NCI-H510A treated with DMSO at 0.1 percent for 48 hours (cell line): ENCODE measurements at places on chromosomes 7 and 10.

- DNase-seq: no peak
These were observed 116.4 kb upstream of the ASAH2 start for GRCh38 chr10:50367732-50368131.

- no peak for DNase-seq
These were observed 150.5 kb downstream of the CYP26A1 start for GRCh38 chr10:93224005-93224779.

GRCh38 chr7:102264367-102264891, 22.2 kb upstream of the SH2B2 start:
- DNase-seq: no peak

DNA sequence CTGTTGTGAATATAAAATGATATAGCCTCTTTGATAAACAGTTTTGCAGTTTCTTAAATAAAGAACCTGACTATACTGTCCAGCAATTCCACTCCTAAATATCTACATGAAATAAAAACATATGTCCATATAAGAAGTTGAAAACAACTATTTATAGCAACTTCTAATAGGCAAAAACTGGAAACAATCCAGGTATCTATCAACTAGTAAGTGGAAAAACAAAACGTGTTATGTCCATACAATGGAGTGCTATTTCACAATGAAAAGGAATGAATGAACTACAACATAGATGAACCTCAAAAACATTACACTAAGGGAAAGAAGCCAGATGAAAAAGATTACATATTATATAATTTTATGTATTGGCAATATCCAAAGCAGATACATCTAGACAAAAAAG, 268.9 kb downstream of the CSTF2T start:
- no peak for DNase-seq

- DNase-seq: peak; percentile 57
These were observed 1.4 kb upstream of the THSD7A start for GRCh38 chr7:11833431-11833830.

DNA sequence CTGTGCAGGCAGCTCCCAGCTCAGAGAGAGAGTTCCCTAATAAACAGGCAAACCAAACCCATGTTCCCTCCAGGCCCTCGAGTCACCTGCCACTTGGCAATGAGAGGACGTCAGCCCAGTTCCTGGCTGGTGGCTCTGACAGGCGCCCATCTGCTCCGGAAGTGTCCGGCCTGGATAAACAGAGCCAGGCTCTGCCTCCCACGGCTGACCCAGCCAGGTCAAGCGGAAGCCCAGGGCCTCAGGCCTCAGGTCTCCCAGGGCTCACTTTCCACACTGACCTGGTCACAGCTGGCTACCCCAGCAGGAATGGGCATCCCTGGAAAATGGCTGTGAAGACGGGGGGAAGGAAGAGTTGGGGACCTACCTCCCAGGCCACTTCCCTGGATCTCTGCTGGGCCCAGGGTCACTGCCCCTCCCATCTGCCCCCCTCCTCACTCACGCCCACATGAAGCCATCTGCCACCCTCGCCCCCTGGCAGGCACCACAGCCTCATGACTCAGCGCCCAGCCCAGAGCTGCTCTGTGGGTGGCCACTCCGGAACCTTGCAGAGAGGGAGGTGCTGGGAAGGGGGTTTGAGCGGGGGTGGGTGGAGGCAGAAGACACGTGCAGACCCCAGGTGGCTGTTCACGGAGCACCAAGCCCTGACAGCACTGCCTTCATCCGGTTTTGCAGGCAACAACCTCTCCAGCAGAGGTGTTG, 37.4 kb upstream of the DUSP5 start:
- DNase-seq: no peak

- no peak for DNase-seq
These were observed 33.4 kb upstream of the NUB1 start for GRCh38 chr7:151308256-151308655.

DNA sequence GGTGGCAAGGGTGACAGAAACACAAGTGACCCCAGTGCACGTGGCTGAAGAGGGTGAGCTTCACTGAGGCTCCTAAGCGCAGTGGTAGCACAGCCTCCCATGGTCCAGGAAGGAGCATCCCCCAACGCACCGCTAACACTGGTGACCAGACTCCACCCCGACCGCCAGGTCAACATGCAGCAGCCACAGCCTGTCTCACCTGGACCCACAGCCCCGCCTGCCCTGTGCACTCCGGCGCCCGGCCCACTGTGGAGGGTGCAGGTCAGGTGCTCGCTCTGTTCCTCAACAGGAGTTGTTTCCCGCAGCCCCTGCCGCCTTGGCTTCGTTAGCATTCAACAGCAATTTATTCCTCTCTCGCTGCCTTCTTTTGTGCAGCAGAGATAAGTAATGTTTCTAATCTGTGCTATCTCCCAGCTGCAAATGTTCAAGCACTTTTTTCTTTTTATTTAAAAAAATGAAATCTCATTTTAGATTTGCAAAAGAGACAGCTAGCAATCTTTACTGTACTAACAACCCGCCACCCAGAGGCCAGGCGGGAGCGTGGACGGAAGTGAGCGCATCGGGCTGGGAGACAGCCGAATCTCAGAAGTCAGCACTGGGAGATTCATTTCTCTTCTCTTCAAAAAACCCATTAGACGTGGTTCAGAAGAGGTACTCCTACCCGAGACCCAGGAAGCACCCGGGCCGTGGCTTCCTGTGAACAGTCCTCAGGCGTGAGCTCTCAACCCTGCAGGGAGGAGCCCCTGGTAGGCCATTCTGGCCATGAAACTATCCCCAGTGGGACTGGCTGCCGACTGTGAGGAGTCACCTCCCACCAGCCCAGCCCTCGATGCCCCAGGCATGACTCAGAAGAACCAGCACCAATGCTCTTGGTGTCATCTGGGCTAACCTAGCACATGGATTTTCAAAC, 133.4 kb downstream of the MAD1L1 start:
- DNase-seq: peak; percentile 44

- DNase-seq: no peak
These were observed 468.2 kb upstream of the LRRTM3 start for GRCh38 chr10:66457629-66458028.

GRCh38 chr10:110411047-110411410, 86.7 kb upstream of the DUSP5 start:
- DNase-seq: no peak

GRCh38 chr7:116324582-116324981, 114.2 kb downstream of the TES start:
- no peak for DNase-seq

GRCh38 chr10:115895166-115895565, 377.8 kb downstream of the GFRA1 start:
- no peak for DNase-seq

GRCh38 chr7:31443457-31443856, 70.4 kb upstream of the ITPRID1 start:
- peak; percentile 73 for DNase-seq
